Jurkat, Clone E6-1 (cell line): ENCODE measurements at places on chromosomes 6 and 20.

GRCh38 chr6:149484733-149485700 is at the start of gene ZC3H12D:
TSS of gene ZC3H12D (minus strand) at chr6:149485014. CDS start at chr6:149474543, 10,471 bp downstream.
- peak; percentile 79 for DNase-seq

- no peak for DNase-seq
These were observed 104.5 kb upstream of the ADGRF1 start for GRCh38 chr6:47146431-47147174.

GRCh38 chr6:65126667-65127066 is 580.4 kb downstream of the EYS start:
- no peak for DNase-seq

GRCh38 chr20:15760001-15760621 is 813.1 kb downstream of the KIF16B start:
- DNase-seq, result no peak

- DNase-seq, result peak; percentile 54
These were observed 21.2 kb downstream of the SERPINB1 start for GRCh38 chr6:2820415-2820814.

DNA sequence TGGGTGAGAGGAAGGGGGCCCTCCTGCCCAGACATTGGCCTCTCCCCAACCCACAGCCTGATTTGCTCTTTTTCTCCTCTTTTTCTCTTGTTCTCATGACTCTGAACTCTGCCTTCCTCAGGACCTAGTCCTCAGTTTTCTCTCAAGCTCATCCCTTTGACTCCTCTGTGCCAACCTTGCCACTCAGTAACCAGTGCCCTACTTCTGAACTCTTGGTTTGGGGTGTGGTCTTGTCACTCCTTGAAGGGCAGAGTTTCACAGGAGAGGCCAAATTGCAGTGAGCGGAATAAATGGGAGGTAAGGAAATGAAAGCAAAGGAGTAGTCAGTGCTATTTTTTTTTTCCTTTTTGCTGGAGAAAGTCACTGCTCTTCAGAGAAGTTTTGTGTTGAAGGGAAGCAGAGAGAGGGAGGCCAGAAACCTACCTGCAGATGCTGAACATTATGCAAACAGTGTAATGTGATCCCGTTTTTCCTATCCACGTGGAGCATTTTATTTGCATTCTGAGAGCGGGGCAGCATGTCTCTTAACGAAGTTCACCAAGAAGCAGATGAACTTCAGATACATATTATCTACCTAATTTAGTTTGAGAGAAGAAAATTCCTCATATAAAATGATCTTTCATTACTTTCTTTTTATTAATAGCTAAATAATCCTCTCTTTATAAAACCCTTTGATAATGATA is 26.9 kb downstream of the CFAP61 start:
- DNase-seq, result no peak

DNA sequence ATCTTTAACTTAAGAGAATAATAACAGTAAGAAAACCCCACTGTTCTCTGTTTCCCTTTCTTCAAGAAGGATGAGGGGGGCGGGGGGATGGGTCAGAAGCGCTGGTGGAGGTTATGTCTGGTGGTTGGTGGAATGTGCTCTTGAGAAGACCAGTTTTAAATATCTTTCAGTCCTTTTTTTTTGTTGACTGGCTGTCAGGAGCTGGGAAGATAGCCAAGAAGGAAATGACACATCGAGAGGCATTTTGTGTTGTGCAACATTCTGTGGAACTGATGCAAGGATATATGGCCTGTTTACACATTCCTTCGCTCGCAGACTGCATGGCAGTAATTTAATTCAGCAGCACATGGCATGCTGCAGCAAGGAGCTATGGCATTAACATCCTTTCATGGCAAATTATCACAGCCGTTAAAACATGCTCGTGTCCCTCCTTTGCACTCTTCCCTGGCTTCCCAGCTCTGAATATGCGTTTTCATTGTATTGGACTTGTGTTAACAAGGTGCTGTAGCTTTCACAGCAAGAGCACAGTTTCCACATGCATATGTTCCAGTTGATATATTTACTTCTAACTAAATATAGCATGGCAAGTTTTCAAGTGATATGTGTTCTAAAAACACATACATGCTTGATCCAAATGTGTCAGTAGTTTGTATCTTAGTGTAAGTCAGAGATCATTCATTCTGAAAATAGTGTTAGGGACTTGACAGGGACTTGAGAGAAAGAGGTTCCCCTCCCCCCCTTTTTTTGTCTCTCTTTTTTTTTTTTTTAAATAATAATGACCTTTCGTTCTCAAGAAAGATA is 68.2 kb upstream of the SUPT3H start:
- DNase-seq, result peak; percentile 55

- DNase-seq, result no peak
These were observed 432.7 kb downstream of the PTPRT start for GRCh38 chr20:42756991-42757390.

GRCh38 chr6:7047966-7048365 is 59.8 kb upstream of the RREB1 start:
- peak; percentile 21 for DNase-seq

DNA sequence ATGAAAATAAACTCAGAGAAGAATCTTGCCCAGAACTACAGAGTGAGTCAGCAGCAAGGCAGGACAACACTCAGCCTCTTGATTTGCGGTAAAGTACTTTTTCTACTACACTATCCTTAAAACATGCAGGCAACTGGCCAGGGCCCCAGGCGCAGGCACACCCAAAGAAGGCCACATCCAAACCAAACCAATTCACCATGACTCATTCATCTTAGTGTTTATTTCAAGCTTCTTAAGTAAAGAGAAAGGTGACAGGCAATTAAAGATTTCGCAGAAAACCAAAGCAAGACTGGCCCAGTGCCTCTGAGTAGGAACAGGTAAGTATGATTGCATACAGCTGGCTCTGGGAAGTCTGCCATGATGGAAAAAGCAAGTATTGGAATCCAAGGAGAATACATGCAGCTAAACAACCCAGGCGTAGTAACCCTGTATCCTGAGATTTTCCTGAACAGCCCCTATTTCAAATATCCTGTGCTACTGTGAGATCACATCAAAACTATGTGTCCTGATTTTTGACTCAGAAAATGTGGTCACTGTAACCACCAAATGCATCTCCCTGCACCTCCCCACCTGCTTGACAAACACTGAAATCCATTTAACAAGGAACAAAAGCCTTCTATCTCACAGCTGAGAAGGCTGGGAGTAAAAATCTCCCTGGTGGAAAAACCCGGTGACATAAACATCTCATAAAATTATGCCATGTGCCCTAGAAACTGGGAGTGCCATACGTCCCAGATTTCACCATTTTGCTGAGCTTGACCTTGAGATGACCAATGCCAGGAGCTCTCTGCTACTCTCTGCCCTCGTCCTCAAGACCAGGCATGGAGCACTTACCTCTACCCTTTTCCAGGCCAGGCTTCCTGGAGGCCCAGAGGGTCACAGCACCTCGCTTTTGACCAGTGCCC is 12.4 kb downstream of the WFDC3 start:
- DNase-seq, result no peak

GRCh38 chr6:29709188-29709587 is 14.0 kb upstream of the HLA-F start:
- DNase-seq, result no peak

DNA sequence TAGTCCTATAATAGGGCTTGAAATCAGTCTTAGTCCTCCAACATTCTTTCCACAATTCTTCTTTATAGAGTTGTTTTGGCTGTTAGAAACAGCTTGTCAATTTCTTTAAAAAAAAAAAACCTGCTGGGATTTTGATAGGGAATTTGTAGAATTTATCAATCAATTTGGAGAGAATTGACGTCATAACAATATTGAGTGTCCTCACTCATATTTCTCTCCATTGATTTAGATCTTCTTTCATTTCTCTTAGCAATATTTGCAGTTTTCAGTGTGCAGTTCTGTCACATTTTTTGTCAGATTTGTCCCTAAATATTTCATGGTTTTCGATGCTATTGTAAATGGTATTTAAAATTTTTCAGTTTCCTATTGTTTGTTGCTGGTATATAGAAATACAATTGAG is 5.3 kb upstream of the LINC00237 start:
- no peak for DNase-seq

- no peak for DNase-seq
These were observed 69.1 kb downstream of the SCAND1 start for GRCh38 chr20:35885212-35885611.

DNA sequence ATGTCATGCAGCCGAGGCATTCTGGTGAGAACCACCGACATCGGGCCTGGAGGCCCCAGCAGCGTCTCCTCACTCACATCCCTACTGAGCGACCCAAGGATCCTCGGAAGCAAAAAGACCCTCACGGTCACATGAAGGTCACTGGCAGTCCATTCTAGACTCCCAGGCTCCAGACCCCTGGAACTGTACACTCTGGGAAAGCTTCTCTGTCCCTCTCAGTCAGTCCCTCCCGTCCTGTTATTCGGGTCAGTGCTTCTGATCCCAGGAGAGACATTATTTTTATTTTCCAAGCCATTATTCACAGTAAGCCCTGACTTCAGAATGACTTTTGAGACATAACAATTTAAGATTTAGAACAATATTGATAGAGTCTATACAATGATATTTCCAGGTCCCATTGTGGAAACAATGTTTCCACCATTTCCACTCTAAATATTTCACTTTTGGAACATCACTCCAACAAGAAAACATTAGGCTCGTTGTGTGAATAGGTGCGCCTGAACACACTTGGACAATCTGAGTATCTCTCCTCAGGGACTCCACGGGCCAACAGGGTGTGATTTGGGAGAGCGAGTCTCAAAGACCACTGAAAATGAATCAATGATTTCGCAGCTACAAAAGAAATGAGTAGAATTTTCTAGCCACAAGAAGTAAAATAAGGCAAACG is 199.7 kb downstream of the SOD2 start:
- DNase-seq, result no peak

GRCh38 chr6:2763345-2763841 is 1.8 kb upstream of the WRNIP1 start:
- DNase-seq, result no peak

DNA sequence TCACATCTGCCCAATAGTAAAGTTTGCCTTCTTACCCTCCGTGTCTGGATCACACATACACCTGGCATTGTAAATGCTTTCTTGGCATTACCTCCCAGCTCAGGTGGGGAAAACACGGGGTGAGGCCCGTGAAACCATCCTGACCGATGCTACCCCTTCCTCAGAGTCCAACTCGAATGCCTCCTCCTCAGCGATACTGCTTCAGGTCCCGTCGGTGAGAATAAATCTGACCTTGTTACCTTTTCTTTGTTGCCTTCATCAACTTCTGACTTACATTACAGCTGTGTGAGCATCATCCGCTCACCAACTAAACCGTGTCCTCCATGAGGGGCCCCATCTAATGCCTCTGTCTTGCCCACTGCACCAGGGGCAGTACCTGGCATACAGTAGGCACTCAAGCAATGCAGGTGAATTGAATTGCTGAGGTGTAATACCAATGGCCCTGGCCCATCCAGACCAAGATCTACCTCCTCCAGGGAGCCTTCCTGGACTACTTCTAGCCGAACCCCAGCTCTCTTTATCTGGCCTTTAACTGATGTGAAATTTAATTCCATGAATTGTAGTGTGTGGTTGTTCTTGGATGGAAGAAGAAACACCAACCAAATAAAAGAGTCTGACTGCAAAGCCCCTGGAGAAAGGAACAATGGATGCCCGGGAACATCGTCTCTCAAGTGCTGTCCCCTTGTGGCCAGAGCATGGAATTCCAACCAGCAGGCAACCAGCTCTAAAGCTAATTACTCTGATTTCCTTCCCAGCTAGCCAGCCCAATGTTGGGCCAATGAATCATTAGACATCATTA is 141.5 kb downstream of the ANKRD60 start:
- peak; percentile 64 for DNase-seq

GRCh38 chr20:1331101-1331500 is 2.2 kb upstream of the SDCBP2 start:
- DNase-seq, result no peak

GRCh38 chr6:82144007-82144851 is 103.3 kb downstream of the IBTK start:
- DNase-seq, result no peak

DNA sequence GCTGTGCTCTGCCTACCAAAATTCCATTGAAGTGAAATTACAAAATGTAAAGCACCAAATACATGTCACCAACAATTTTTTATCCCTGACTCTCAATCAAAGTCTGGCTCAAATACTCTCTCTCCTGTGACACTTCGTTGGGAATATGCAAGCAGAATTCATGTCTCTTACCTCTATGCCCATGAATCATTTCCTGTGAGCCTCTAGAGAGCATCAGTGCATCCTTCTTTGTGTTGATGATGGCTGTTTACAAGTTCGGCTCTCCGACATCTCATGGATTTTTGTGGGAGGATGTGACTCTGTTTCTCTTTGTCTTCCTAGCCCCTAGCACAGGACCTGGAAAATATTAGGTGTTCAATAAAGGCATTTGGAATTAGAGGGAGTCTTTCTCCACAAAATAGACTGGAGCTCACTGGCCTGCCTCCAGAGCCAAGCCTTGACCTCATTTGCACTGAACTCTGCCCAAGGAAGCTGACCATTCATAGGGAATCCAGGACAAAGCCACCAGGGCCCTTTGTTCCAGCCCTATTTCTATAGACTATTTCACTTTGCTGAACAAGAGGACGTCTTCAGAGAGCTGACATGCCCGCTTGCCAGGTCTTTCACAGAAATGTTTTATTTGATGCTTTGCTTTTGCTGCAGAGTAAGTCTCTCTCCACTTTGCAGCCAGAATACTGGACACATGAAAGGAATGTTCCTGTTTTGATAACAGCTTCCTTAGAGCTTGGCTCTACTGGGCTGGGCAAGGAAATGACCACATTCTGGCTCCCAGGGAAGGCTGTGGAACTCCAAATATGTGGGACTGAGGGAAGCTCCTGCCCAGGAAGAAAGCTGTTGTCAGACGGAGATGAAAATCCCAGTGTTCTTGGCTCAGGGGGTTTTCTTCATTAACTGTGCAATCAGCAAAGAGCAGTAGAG is 194.5 kb upstream of the CDYL start:
- DNase-seq, result no peak

DNA sequence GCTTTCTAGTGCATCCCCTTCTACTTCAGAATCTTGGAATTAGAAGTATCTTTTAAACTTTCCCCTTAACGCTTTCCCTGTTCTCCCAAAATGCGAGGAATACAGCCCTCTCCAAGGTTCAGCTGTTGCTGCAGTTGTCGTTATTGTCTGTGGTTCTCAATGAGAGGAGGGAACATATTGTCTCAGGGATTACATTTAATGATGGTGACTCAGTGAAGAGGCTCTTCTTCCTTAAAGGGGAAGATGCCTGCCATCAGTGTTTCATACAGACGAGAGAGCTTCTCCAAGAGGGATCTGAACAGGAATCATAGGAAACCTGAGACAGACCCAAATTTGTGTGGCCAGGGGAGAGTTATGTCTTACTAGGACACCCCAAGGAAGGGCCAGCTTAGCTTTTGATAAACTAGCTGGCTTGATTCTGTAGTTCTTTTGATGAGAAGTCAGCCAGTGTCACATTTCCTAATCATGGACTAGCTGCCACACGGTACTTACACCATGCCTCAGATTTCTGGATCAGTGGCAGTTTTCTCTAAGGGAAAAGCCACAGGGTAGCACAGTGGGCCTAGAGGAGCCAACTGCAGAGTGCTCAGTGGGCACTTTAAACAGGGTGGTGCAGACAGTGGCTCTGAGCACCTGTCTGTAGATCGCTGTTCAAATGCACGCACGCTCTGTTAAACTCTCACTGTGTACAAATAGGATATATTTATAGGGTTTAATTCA is 59.7 kb upstream of the TMEM181 start:
- DNase-seq, result no peak

GRCh38 chr20:6120491-6120988 is 2.3 kb downstream of the FERMT1 start:
- no peak for DNase-seq

GRCh38 chr6:11486051-11486450 is 51.5 kb upstream of the TMEM170B start:
- no peak for DNase-seq
